Left hindlimb (tissue), 1 donor: ENCODE measurements at places on chromosomes 2 and 18.

DNA sequence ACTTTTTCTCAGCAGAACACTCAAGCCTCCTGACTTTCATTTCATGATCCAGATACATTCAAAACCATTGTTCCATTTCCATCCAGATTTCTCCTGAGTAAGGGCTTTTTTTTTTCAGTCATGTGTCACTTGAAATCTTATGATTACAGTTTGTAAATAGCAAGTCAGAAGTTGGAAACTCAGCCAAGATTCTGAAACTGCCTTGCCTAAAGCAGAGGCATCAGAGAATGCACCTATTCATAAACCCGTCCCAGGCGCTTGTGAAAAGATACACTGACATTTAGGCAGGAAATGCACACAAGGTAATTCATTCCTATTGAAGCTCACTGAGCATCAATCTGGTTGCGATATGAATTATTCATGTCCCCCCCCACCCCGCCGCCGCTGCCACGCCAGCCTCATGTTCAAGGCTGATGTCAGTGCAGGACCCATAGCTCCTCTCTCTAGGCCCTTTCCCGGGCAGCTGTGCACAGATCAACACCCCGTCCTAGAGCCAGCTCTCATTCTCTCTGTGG, 30.4 kb upstream of the MGAT4A start:
- no peak for DNase-seq

- no peak for DNase-seq
Measured at GRCh38 chr18:43883886-43884285, 606.6 kb upstream of the SYT4 start.

DNA sequence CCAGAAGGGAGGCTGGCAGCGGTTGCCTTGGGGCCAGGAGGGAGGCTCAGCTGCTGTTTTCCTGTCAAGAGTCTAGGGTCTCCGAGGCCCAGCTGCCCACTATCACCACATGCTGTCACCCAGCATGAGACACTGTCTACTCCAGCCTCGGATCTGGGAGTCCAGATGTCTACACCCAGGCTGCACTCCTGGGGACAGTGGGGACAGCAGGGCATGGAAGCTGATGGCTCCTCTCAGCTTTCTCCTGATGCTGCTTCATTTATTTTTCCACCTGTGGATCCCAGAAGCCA, 134.0 kb downstream of the PTGR3 start:
- no peak for DNase-seq

DNA sequence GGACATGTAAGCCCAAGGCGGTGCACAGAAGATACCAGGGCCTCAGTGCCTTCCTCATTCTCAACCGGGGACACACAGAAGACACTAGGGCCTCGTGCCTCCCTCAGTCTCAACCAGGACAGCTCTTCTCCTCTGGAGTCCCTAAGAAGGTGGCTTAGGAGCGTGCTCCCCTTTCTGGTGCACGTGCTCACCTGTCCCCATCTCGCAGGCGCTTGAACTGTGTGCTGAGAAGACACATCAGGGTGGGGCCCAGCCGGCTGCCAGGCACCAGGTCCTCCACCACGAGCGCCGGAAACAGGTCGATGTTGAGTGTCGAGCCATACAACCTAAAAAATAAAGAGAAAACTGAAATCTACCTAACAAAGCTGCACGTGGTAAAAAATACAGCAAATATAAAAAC, 99.9 kb downstream of the PXDN start:
- no peak for DNase-seq

- no peak for DNase-seq
Measured at GRCh38 chr2:237202288-237203030, 116.8 kb downstream of the COPS8 start.
